ENCODE measurements at places on chromosomes 2 and 18.

- DNase-seq = no peak
These were observed 16.4 kb upstream of the RBM44 start for GRCh38 chr2:237782181-237782580.

- DNase-seq = no peak
These were observed 16.6 kb upstream of the GALNT1 start for GRCh38 chr18:35564795-35565453.

DNA sequence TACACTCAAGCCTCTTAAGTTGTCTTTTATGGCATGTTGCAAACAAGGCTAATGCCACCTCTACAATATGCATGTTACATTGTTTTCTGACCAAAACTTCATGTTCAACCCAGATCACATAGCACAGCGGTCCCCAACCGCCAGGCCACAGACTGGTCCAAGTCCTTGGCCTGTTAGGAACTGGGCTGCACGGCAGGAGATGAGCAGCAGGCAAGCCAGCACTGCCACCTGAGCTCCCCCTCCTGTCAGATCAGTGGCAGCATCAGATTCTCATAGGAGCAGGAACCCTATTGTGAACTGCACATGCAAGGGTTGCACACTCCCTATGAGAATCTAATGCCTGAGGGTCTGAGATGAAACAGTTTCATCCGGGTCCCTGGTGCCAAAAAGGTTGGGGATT lies 324.8 kb upstream of the CHAC2 start:
- no peak for DNase-seq

- DNase-seq = no peak
These were observed 4.3 kb downstream of the GPR17 start for GRCh38 chr2:127650041-127650784.

GRCh38 chr2:223101340-223102039 lies 49.5 kb downstream of the KCNE4 start:
- peak; percentile 47 for DNase-seq

DNA sequence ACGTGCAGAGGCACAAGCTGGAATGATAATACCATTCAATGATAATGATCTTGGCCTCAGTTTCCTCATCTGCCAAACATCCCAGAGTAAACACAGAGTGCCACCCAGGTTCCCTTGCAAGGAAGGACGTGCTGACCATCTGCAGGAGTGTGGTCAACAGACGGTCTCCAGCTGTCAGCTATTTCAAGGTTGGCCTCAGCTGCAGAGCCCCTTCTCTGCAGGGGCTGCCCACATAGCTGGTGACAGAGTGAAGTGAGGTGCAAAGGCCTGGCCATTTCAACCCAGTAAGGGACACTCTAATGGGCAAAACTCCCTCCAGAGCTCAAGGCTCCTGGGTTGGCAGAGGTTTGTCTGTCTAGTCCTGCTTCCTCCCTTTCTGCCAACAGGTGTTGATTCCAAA lies 8.3 kb upstream of the WNT6 start:
- no peak for DNase-seq

- DNase-seq = no peak
These were observed 50.6 kb downstream of the SLC16A14 start for GRCh38 chr2:230018153-230018552.

- no peak for DNase-seq
These were observed 92.4 kb downstream of the COX7A2L start for GRCh38 chr2:42268528-42269151.

DNA sequence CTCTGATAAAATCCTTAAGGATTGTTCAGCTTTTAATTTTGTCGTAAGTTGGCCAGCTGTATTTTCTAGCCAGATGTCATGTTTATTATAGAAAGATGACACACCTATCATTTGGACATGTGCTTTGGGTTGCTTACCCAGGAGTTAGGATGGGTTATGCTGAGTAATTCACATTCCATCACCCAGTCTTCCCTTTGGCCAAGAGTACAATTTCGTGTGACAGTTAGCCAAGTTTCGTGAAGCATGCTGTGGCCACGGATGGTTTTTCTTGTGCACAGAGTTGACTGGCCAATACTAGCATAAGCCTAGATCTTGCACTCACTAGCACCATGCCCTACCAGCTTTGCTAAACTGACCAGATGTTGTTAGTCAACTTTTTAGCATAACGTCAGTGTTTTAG lies 5.8 kb downstream of the MAPRE3 start:
- DNase-seq = no peak

GRCh38 chr2:34838408-34838807 lies 1239.3 kb upstream of the FAM98A start:
- no peak for DNase-seq

- no peak for DNase-seq
These were observed 8.8 kb upstream of the PRSS56 start for GRCh38 chr2:232511336-232511890.

DNA sequence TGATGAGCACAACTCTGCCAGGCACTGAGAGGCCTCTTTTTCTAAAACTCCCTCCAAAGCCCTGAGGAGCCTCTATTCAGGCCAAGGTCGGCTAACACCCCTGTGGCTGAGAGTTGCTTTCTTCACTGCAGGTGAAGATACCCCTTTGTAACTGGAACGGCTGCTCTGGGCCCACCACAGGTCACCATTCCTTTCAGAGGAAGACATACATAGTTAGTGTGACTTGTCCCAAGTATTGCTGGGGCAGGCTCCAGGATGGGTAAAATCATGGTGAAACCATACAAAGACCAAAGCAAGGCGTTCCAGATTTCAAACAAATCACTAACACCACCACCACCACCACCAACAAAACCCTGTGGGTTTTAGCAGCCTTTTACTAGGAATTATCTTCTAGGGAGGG lies 36.8 kb downstream of the CHST10 start:
- DNase-seq = no peak

DNA sequence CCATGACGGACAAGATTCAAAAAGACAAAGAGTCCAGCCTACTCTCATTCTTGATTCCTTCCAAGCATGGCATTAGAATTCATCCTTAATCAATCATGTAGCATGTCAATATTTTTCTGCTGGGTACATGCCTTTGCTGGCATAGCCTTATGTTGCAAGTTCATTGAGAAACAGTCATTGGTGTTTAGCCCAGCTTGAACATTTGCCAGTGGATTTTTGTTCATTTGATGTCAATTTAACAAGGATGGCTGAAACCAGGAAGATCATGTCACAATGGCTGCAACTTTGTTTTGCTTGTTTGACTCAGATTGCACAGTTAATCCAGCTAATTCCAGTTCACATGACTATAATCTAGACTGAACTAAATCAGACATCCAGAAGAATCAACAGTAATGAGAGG lies 1132.2 kb downstream of the LRP1B start:
- DNase-seq = no peak

GRCh38 chr18:11951390-11951851 lies 29.9 kb upstream of the IMPA2 start:
- no peak for DNase-seq

GRCh38 chr2:121532894-121533293 lies 2.2 kb downstream of the RNU4ATAC start:
- DNase-seq = no peak

- DNase-seq = no peak
These were observed 102.1 kb downstream of the SMAD7 start for GRCh38 chr18:48848641-48849143.

- no peak for DNase-seq
These were observed 106.8 kb downstream of the ZNF519 start for GRCh38 chr18:14025306-14025940.

- DNase-seq = no peak
These were observed 93.0 kb downstream of the NRP2 start for GRCh38 chr2:205775097-205775877.

- no peak for DNase-seq
These were observed 1257.7 kb upstream of the CDH2 start for GRCh38 chr18:29434650-29435049.

GRCh38 chr2:66233981-66234380 lies 200.9 kb upstream of the MEIS1 start:
- no peak for DNase-seq

DNA sequence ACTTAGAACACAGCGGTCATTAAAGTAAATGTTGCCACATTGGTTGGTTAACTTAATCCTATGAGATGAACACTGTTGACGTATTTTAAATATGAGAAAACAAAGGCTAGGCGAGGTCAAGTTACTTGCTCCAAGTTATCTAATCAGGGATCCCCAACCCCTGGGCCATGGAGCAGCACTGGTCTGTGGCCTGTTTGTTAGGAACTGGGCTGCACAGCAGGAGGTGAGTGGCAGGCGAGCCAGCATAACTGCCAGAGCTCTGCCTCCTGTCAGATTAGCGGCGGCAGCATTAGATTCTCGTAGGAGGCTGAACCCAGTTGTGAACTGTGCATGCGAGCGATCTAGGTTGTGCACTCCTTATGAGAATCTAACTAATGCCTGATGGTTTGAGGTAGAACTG lies 878.9 kb downstream of the CPS1 start:
- DNase-seq = no peak

DNA sequence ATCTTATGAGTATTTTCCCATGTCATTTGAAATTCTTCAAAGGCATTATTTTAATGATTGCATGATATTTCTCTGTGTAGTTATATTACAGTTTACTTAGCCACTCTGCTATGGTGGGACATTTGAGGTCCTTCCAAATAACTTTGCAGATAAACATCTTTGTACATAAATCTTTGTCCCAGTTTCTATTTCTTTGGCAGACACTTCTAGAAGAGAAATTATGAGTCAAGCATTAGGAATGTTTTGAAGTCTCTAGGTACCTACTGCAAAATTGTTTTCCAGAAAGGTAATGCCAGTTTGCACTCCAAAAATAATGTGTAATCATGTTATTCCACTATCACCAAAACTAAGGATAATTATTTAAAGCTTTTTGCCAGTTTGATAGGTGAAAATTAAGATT lies 149.7 kb downstream of the EN1 start:
- no peak for DNase-seq

GRCh38 chr18:3448838-3449511 lies 997 bp upstream of the TGIF1 start:
- DNase-seq = peak; percentile 96

DNA sequence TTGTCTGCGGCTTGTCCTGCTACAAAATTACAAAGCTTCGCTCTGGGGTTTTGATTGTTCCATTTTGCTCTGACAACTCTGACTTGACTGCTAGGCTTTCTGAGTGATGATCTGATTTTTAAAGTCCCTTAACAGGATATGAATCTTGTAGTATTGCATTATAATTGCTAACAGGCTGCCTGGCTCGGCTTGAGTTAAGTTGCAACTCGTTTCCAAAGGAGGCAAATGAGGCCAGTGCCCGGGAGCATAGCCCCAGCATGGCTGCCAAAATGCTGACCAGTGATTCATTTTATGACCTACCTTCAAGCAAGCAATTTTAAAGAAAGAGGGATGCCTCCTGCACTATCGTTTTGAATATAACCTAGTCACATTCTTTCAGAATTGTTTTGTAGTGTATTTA lies 135.4 kb downstream of the COL6A3 start:
- no peak for DNase-seq

- no peak for DNase-seq
These were observed 16.4 kb upstream of the NMS start for GRCh38 chr2:100453853-100454252.

DNA sequence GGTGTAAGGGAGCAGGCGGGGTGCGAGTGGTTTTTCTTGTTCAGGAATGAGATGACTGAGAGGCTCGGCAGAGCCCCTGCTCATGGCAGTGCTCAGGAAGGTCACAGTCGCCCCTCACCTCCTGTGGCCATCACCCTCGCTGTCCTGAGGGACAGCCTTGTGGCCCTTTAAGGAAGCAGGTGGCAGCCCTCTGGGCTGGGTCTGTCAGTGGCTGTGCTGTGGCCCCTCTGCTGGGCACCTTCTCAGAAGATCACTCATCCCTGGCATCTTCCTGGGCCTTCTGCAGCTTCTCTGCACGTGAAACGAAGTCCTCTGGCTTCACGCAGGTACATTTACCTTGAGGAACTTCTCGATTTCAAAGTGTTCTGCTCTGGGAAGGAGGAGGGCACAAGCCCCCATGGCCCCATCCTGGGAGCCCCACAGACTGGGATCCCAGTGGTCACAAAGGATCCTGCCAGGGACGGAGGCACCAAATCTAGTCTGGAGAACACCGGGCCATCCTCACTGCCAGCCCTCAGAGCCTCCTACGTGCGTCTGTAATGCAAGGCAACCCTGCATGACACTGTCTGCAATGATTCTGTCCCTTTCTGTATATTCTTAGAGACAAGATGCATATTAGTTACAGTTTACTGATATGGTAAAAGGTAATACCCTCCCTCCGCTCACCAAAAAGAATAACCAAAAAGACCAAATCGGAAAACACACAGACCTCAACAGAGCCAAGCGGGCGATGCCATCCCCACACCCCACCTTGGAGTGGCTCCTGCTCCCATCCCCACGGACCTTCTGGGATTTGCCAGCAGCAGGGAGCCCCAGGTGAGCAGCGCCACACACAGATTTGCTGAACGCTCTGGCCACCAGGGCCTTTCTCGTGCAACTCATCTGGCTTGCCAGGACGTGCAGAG lies 25.9 kb upstream of the FAHD2A start:
- DNase-seq = no peak

DNA sequence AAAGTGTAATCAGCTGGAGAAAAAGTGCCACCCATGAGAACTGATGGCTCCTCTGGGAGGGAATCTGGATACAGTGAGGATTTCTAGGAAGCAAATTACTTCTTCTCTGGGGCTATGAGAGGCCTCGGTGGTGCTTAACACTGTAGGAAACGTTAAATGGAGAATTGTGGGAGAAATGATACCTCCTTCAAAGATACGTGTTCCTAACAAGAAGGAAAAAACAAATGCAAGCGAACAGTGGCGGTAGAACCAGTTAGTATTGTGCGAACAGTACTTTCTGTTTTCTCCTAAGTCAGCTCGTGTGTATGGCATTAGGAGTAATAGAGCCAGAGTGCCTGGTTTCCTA lies 587 bp upstream of the MTIF2 start:
- DNase-seq = peak; percentile 43

GRCh38 chr2:98801921-98802321 lies 71.0 kb upstream of the MGAT4A start:
- peak; percentile 93 for DNase-seq

DNA sequence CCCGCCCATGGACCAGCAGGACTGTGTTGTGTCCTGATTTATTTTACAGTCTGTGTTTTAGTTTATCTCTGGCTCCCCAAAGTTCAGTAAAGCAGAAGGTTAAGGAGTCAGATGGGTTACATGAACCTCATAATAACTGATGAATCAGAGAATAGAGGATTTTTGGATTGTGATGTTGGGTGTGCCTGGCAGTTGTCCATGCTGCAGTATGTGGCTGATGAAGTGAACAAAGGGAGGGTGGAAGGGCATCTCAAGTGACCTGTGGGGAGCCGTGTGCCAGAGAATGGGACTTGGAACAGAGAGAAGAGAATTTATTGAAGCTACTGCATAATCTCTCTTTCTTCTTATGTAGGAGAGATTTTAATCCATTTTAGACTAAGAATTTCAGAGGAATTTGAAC lies 145.5 kb downstream of the MAP4K4 start:
- DNase-seq = no peak

- DNase-seq = no peak
These were observed 138.3 kb downstream of the DDX1 start for GRCh38 chr2:15729709-15730544.

GRCh38 chr2:168434146-168434545 lies 21.9 kb upstream of the CERS6 start:
- DNase-seq = peak; percentile 45
